ENCODE measurements at places on chromosomes 7 and 10. TPM values are rescaled to one million over a fixed set of nuclear protein-coding genes. Genes with fewer than 3 reads are reported as not detected.

SYT15 gene
- total RNA-seq: not detected

- DNase-seq: no peak
These were observed 222.2 kb upstream of the PPP2R2D start for GRCh38 chr10:131678613-131679012.

DNA sequence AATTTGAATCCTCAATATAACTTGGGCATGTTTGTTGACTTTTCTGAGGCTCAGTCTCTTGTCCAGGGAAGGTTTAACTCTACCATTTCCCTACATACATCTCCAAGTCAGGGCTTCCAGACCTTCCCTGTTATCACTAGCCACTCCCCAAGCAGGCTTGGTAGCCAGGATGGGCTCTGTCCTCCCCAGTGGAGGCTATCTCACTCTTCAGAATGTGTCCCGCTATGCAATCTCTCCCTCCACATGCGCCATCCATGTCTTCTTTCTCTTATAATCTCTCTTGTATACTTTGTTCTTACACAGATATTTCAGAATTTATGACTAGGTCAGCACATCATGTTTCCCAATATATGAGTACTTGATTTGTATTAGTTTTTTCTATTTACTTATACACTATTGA, 310.4 kb downstream of the HGF start:
- DNase-seq: no peak

DNA sequence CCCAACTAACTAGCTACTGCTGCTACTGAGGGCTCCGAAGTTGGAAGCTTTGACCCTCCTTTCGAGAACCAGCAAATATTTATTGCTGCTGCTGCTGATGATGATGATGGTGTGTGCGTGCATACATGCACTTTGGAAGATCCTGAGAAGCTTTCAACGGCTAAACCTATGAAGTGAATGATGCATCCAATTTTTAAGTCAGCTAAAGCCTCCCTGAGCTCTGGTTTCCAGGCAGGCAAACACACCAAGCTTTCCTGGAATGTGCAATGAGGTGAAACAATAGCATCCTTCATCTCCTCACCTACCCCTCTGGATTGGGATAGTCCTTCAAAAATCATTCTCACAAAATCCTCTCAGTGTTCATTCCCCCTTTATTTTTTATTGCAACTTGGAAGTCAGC, 13.9 kb downstream of the MACC1 start:
- no peak for DNase-seq

- DNase-seq: no peak
These were observed 23.6 kb upstream of the PWWP2B start for GRCh38 chr10:132373241-132373955.

DNA sequence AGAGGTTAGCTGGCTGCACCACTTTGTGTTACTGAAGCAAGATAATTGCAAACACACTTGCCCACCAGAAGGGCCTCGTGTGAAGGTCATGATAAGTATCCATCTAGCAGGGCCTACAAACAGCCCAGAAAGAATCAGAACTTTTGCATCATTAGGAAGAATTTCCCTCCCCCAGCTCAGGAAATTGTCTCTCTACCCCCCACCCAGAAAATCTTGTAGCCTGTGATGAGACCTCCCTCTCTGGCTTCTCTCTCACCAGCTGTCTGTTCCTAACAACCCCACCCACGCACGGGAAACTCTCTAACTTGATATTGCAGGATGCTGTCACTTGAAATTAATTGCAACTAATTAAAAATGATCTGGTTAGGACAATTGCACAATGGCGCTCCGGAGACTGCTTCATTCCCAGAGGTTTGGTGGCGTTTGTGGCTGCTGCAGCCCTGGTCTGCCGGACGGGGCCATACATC, 34.5 kb downstream of the ZNF503 start:
- DNase-seq: no peak

DNA sequence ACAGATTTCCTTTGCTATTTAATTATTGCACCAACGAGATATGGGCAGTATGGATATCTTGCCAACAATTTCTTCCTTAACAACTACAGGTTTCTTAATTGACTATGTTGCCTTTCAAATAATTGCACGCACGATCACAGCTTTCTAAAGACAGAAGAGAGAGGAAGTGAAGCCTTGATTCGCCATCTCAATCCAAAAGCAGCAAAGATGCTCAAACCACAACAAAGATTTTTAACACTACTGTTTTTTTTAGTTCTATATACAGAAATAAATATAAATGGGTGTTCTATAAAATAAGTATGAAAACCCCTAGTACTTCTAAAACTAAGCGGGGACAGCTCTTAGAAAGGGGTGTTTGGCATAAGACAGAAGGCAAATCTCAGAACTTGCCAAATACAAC, 251.3 kb downstream of the SFMBT2 start:
- DNase-seq: no peak

IGF2BP3 gene
- 44.0 TPM for total RNA-seq

GRCh38 chr7:3585826-3586225, 284.8 kb downstream of the SDK1 start:
- no peak for DNase-seq

GRCh38 chr7:158885624-158886023, 29.3 kb downstream of the DYNC2I1 start:
- peak; percentile 28 for DNase-seq

DNA sequence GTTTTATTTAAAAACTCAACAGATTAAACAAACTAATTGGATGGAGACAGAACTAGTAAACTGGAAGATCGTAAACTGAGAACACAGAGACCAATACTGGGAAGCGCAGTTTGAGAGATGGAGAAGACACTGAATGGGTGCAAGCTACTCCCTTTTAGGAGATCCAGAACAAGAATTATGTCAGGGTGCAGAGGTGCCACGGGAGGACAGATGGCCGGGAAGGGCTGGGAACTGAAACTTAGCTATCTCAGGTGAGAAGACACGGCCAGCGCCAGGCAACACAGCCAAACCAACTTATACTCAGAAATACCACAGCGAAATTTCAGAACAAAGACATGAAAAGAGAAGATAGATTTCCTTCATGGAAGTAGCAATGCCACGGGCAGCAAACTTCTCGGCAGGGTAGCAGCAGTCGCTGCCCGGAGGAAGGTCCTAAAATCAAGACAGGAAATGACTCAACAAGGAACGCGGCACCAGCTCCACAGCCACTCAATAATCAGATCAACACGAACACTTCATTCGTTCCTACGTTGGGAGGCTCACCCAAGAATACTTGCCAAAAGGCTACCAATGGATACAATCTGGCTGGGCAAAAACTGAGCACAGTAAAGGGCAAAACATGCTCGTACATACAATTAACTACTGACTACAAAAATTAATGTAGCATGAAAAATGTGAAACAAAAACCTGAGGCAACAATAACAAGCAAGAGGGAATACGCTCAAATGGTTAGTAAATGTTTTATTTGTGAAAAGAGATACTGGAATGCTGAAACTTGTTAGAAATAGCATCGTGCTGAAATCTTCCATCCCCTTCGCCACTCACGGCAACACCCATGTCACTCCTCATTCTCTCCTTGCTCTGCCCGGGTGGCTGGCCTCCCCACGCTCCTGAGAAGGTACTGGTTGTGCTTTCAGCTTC, 2.2 kb upstream of the LRRC27 start:
- DNase-seq: peak; percentile 70

TMEM229A gene
- total RNA-seq: not detected

- DNase-seq: no peak
These were observed 892.0 kb upstream of the AUTS2 start for GRCh38 chr7:68706291-68706690.

GRCh38 chr10:36118314-36118713, 476.2 kb upstream of the FZD8 start:
- no peak for DNase-seq

EGR2 gene
- total RNA-seq: 5.6 TPM

DNA sequence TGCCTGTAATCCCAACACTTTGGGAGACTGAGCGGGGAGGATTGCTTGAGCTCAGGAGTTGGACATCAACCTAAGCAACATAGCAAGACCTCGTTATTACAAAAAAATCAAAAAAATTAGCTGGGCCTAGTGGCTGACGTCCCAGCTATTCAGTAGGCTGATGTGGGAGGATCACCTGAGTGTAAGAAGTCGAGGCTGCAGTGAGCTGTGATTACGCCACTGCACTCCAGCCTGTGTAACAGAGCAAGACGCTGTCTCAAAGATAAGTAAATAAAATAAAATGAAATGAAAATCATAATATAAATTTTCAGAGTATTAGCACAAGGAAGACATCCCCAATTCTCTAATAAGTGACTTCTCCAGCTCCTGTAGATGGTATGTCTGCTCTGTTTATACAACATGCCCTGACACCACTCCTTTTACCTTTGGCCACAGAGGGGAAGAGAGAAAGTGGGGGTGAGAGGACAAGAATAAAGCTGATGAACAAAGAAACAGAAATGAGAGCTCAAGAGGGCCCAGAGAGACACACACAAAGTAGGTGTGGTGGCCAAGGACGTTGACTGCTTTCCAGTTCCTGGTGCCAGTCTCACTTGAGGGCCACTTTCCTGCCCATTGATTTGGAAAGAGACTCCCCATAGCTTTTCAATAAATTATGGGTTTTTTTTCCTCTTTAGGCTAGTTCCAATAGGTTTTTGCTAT, 62.9 kb downstream of the PTTG1IP2 start:
- DNase-seq: no peak

DNA sequence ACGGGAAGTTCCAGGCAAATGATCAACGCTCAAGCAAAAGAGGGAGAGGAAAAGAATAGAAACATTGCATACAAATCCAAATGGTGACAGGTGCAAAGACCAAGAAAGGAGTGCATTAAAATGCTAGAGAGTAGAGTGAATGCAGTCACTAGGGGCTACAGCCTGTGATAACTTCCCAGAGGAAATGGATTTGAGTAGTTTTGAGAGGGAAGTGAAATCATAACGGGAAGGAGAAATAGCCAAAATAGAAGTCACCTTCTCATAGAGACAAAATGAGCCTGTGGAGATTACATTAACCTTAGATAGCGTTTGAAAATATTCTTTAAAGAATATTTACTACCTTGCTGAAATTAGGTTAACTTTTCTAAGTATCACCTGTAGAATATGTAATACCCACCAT, 26.5 kb downstream of the NUP42 start:
- DNase-seq: no peak

DNA sequence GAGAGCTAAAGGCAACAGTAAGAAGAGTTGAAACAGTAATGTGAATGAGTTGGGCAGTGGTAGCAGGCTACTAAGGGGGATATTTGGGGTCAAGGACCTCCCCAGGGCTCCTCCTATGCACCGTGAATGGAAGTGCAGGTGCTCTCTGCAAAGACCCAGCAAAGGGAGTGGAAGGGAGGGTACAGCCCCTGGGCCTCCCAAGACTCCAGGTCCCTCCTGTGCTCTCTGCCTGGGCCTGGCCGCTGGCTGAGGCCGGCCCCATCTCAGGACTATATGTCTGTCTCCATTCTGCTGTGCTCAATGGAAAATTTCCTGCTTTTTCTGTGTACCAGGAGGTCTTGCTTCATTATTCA, 372.1 kb upstream of the MKI67 start:
- DNase-seq: no peak

- peak; percentile 69 for DNase-seq
These were observed 433.6 kb upstream of the GALNT17 start for GRCh38 chr7:70698219-70698832.

All from HT-29 (cell line).